ENCODE measurements at places on chromosomes 4 and X.
A peak's percentile ranks its signal among the peaks of the same experiment; 100 is the strongest.

DNA sequence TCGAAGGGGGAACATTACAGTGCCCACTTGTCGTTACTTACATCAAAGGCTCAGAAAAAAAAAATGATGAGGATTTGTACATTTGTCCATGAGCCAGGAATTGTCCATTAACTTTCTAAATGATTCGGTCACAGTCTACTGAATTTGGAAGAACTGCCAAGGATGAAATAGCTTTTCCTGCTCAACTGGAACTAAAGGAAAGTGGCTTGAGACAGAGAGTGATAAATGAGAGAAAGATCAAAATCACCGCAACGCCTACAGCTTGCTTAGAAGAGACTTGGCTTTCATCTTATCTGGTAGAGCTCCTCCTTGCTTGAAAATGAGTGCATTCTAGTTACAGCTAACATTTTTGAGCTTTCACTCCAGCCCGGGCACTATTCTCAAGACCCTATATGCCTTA lies 55.5 kb upstream of the ADGRG2 start:
- no peak for DNase-seq

GRCh38 chr4:24885342-24885741 lies 27.5 kb downstream of the CCDC149 start:
- DNase-seq = no peak

DNA sequence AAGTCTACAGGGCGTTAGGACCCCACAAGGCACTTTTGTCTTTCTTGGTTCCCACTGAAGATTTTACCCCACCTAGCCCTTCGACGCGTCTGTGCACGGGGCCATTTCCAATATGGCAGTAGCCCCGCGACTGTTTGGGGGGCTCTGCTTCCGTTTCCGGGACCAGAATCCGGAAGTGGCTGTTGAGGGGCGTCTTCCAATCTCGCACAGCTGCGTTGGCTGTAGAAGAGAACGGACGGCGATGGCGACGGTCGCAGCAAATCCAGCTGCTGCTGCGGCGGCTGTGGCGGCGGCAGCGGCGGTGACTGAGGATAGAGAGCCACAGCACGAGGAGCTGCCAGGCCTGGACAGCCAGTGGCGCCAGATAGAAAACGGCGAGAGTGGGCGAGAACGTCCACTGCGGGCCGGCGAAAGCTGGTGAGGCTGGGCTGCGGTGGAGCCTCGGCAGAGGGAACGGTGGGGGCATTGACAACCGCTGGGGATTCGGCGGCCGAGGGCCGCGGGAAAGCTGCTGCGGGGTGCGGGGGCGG lies at the start of gene USP11:
Gene USP11 (plus strand): TSS at position 207 of the 530 bp plus-strand sequence. CDS start 35 bp downstream, at position 242.
- DNase-seq = peak; percentile 11

- no peak for DNase-seq
Observed at GRCh38 chr4:56999751-57000150, 21.1 kb downstream of the POLR2B start.

GRCh38 chrX:154731184-154731583 lies 19.7 kb downstream of the GAB3 start:
- no peak for DNase-seq

- no peak for DNase-seq
Observed at GRCh38 chrX:109831326-109831985, 98.4 kb upstream of the ACSL4 start.

DNA sequence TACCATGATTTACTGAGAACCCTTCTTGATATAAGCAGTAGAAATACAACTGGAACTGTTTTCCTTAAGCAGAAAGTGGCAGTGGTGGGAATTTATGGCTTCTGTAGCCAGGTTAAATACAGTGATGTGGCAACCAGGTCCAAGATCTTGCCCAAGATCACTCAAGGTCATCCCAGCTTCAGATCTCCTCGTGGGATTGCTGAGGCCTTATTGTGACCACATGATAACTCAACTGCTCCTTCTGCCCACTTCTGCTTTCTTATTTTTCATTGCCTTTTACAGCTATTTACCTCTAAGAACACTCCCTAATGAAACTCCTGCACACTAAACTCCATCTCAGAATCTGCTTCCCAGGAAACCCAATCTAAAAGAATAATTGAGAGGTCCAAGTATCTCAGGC lies 12.4 kb upstream of the CYBB start:
- DNase-seq = no peak

GRCh38 chr4:24646798-24647460 lies 62.6 kb upstream of the DHX15 start:
- DNase-seq = no peak

GRCh38 chrX:40281336-40282005 lies 183.7 kb upstream of the BCOR start:
- no peak for DNase-seq

- DNase-seq = no peak
Observed at GRCh38 chr4:122163767-122164166, 11.6 kb downstream of the BLTP1 start.
